ENCODE measurements at places on chromosomes 12 and 14.

DNA sequence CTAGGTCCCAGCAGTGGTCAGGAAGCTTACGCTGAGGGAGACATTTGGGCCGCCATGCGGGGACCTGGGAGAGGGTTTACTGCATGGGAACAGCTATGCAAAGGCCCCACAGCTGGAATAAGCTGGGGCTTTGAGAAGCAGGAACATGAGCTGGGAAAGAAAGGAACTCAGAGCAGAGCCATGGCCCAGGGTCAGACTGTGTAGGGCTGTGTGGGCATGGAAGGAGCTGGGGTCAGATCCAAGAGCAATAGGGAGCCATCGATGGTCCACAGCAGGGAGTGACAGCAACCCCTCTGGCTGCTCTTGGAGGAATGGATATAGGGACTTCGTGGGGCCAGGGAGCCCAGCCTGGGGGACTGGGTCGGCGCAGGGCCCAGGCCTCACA is 151.6 kb downstream of the ADGRD1 start:
- no peak for DNase-seq

DNA sequence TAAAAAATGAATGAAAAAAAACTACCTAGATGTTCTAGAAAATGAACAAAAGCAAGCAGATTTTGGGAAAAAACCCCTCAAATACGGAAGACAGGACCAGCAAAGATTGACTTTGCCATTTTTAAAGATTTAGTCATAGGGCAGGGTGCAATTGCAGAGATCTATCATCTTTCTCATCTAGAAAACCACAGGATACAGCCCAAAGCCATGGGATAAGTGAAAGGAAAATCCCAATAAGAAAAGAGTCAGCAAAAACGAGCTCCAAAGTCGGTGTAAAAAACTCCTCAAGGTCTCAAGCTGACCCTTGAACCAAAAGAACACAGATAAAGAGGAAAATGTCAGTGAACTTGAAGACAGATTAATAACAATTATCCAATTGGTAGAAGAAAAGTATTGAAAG is 28.0 kb downstream of the CEP290 start:
- DNase-seq = no peak

- DNase-seq = no peak
These were observed 7.5 kb downstream of the REC8 start for GRCh38 chr14:24179294-24179960.

- DNase-seq = no peak
These were observed 44.5 kb downstream of the SLC38A6 start for GRCh38 chr14:61025251-61026223.

DNA sequence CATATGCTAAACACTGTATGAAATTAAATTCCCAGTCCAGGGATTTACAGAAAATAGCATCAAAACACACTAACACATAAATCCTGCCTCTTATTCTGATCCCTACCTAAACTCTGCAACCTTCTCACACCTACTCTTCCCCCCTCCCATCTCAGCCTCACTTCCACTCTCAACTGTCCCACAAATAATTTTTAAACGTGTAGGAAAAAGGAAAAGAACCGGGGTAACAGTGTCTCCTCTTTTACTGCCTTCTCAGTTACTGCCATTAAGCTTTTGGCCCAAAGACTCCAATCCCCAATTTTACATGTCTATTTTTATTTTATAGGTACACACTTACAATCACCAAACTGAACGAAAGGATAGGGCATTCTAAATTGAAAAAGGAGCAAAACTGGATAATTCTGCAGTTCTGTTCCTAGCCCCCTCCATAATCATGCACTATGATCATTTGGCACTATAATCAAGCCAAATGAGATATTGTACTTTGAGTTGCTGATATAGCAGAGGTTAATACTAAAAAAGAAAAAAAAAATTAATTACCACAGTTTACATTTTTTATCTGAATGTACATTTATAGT is 2.9 kb downstream of the DUSP16 start:
- DNase-seq = no peak

DNA sequence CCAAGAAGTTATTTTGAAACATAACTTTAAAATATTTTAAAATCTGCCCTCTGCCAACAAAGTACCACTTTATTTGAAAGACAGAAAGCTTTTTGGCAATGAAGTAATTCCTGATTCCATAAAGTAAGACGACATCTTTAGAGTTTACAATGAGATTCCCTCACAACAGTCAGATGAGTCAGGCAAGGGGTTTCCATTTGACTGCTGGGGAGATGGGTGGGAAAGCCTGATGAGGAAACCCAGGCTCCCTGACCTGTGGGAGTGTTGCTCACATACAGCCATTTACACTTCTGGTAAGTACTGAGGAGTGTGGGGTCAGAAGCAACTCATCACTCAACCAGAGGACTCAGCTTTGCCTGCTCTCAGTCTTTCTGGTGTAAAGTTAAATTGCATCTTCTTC is 10.2 kb downstream of the KITLG start:
- peak; percentile 78 for DNase-seq

DNA sequence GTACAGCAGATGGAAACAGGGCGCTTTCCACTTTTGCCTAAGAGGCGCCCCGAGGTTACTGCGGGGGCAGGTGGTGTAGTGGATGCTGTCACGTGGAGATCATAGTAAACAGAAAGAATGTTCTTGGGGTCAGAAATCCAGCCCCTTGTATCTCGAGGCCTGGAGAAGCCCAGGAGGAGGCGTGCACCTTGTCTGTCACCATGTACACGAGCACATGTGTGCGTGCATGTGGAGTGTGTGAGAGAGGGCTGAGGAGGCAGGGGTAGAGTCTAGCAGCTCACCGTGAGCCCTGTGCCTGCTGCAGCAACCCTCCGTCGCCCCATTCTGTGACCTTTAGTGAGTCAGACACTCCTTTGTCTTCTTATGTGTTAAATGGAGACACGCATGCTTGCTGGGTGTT is 59.0 kb downstream of the CACNA1C start:
- no peak for DNase-seq

- DNase-seq = no peak
These were observed 42.7 kb downstream of the SSH1 start for GRCh38 chr12:108814462-108815211.

DNA sequence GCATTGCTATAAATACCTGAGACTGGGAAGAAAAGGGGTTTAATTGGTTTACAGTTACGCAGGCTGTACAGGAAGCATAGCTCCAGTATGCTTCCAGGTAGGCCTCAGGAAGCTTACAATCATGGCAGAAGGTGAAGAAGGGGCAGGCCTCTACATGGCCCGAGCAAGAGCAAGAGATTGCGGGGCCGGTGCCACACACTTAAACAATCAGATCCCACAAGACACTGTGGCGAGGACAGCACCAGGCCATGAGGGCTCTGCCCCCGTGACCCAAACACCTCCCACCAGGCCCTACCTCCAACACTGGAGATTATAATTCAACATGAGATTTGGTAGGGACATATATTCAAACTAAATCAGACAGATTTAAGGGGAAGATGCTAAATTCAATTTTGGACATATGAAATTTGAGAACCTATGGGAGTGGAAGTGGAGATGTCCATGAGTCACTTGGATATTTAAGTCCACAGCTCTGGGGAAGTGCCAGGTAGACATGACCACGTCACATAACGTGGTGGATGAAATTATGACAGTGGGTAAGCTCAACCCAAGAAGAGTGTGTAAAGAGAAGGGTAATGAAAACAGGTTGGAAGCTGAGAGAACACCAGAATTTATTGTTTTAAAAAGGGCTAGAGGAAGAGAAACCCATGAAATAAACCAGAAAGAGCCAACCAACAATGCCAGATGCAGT is 1.5 kb upstream of the LTA4H start:
- DNase-seq = no peak

- no peak for DNase-seq
These were observed 36.3 kb upstream of the ALDH2 start for GRCh38 chr12:111730420-111730819.

GRCh38 chr12:3607039-3607720 is 116.2 kb downstream of the PRMT8 start:
- no peak for DNase-seq

DNA sequence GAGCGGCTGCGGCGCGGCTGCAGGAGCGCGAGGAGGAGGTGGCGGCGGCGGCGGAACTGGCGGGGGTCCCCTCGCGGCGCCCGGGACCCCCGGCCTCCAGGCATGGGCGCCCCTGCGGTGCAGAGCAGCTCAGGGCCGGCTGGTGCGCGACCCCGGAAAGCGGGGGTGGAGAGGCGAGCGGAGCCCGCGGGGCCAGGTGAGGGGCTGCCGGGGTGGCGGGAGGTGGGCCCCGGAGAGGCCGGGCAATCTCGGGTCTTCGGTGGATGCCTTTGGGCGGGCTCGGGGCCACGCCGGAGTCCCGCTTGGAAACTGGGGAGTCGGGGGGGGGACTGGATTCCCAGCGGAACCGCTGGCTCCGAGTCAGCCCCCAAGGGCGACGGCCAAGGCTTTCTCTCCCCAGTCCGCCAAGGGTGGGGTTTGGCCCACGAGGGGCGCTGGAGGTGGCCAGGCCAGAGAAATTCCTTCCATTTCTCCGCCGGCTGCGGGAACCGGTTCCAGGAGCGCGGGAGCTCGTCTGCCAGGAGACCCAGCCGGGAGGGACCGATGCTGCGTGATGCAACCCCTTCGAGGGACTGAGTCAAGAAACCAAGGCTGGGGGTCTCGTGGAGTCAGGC is 13.9 kb upstream of the NR4A1 start:
- no peak for DNase-seq

DNA sequence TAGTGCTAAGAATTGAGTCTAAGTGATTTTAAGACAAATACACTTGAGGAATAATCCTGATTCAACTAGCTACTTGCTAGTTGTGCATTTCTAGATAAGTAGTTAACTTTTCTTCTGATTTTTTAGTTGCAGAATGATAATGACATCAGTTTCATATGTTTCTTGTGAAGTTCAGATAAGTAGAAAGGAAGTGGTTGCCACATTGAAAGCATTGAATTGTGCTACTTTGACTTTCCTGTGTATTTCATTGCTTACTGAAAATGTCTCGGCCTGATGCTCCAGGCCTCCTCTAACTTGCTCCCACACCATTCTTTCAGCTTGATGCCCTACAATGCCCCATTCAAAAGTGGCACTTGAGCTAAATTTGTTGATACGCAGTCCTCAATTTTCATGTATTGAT is 980.0 kb downstream of the TMTC2 start:
- no peak for DNase-seq

GRCh38 chr12:70619471-70620152 is 17.6 kb downstream of the PTPRB start:
- DNase-seq = no peak

DNA sequence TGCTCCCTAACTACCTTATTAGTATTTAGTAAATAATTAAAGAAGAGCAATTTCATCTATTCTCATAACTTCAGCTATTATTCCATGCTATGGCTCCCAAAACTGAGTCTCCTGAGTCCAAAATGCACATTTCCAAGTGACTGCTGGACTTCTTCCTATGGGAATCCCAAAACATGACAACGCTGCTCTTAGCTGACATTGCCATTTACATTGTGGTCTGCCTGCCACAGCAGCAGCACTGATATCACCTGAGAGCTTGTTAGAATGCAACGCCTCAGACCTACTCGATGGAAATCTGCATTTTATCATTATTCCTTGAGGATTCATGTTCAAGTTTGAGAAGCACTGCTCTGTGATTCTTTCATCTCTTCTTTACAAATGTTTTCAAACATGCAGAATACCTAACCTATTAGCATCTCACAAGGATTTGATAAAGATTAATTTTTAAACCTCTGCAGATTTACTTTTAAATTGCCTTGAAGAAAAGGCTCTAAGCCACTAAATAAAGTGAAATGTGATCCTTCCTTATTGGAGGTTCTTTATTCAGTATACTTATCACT is 77.7 kb downstream of the SEC23A start:
- DNase-seq = no peak

GRCh38 chr14:44204061-44204835 is 302.8 kb downstream of the FSCB start:
- DNase-seq = peak; percentile 11

Data from skeletal muscle cell (primary cell).